ENCODE measurements at places on chromosomes 3 and 15. TPM values are rescaled to one million over a fixed set of nuclear protein-coding genes. Genes with fewer than 3 reads are reported as not detected.

DNA sequence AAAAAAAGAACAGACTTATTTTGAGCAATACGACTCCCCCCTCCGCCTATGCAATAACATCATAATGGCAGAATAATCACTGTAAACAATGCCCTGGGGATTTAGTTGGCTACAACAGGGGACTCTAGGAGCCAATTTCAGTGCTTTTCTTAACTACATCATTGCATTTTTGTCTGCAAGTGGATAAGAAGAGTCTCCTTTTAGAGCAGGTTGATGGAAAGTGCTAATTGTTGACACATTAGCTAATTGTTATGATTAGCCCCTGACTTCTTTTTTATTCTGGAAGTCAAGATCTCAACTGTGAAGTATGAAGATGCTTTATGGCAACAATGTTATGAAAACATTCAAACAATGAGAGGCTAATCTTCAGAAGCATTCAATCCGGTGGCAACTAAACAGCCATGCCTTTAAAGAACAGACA is 121.2 kb downstream of the MECOM start:
- peak; percentile 78 for DNase-seq

GRCh38 chr15:100769975-100770340 is 109.7 kb upstream of the ALDH1A3 start:
- DNase-seq, result no peak

DNA sequence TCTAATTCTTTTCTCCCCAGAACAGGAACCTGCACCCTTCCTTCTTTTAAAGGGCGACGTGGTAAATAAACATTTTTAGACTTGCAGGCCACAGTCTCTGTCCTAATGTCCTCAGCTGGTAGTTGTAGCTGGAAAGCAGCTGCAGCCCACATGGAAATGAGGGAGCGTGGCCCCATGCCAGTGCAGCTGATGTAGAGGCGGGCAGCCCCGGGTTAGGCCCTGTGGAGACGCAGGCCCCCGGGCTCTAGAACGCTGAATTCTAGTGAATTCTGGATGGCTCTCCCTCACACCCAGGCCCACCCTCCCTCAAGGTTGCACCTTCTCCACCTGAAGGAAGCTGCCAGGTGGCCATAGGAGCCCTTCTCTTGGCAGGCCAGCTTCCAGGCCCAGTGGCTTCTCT is 52.3 kb downstream of the PGPEP1L start:
- DNase-seq, result peak; percentile 63

DNA sequence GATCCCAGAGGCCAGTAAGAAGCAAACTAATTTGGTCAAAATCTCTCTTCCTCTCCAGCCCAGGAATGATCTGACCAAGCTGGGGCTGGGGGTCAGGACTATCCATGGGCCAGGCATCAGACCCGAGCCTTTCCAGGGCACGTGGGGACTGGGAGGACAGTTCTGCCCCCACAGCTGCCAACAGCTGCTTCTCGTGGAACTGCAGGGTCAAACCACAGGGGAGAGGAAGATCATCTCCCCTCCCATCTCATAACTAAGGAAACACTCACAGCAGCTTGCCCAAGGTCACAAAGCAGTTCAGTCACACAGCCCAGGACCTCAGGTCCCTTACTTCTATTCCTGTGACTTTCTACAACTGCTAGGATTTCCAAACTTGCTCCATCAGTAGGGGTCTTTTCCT is 47.1 kb downstream of the DAPK2 start:
- no peak for DNase-seq

DNA sequence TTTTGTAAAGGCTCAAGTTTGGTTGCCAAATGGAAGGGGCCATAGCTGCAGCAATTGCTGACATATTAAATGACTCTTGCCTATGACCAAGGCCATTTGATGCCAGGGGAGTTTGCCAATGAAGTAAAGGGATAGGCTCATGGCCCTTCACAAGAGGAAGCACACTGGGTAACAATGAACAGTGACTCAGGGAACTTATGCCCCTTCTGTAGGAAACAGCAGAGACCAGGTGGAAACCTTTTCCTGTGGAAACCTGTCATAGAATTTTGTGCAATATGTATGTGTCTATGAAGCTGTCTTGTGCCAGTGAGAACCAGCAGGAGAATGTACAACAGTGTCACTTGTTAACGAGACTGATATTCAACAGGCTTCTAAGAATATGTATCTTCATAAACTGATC is 25.4 kb upstream of the AVEN start:
- no peak for DNase-seq

- DNase-seq, result no peak
These were observed 7.0 kb upstream of the FSTL1 start for GRCh38 chr3:120457827-120458226.

DNA sequence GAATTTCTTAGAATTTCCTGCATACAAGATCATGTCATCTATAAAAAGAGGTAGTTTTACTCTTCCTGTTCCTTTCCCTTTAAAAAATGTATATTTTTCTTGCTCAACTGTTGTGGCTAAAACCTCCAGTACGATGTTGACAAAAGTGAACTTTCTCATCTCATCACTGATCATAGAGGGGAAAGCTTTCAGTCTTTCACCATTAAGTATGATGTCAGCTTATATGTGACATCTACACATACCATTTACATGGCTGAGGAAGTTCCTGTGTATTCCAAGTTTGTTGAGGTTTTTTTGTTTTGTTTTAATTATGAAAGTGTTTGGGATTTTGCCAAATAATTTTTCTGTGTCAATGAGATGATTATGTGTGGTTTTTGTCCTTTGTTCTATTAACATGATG is 173.6 kb downstream of the PLD1 start:
- no peak for DNase-seq

- peak; percentile 49 for DNase-seq
These were observed 134.6 kb downstream of the LRRC28 start for GRCh38 chr15:99385865-99386264.

DNA sequence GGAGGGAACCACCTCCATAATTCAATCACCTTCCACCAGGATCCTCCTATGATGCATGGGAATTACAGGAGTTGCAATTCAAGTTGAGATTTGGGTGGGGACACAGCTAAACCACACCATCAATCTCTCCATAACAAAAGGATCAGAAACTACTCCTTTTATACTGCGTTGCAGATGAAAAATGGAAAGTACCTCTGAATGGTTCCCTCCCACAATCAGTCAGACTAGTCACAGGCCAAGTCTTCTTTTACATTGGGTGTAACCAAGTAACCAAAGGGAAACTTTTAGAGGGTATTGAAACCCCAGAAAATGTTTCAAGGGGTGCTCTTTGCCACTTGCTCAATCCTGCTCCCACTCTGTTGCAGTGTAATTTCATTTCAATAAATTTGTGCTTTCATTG is 504.3 kb upstream of the CNTN3 start:
- no peak for DNase-seq

DNA sequence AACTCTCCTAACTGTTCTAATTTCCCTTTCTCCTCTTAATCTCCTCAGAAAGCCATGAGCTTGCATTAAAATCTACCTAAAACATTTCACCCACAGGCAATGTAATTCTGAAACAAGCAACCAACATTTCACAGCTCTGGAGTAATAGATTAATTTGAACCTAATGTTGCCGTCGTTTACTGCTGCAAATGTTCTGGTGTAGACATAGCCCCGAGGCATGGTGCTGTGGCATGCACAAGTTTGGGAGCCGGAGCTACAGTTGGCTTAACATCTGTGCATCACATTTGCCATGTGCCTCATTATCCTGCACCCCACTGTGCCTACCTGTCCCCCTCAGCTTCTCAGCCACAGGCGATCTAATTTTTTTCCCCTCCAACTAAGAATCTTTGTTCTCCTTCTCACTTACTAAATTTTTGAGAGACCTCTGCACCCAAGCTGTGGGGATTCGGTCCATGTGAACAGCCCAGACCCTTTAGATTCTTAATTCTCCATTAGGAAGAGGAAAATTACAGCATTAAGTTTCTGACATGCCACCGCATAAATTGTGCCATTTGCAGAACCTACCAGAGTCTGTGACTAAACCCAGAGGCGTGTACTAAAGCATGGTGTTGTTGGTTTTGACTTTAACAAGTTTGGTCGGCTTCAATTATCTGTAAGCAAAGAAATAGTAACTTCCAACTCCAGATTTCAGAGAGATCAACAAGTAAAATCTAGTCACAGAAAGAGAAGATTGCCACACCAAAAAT is 419.2 kb downstream of the MECOM start:
- no peak for DNase-seq

GRCh38 chr3:179943117-179943880 is 93.4 kb downstream of the PEX5L start:
- DNase-seq, result no peak

GRCh38 chr3:146380046-146380445 is 89.3 kb downstream of the PLSCR2 start:
- no peak for DNase-seq

DNA sequence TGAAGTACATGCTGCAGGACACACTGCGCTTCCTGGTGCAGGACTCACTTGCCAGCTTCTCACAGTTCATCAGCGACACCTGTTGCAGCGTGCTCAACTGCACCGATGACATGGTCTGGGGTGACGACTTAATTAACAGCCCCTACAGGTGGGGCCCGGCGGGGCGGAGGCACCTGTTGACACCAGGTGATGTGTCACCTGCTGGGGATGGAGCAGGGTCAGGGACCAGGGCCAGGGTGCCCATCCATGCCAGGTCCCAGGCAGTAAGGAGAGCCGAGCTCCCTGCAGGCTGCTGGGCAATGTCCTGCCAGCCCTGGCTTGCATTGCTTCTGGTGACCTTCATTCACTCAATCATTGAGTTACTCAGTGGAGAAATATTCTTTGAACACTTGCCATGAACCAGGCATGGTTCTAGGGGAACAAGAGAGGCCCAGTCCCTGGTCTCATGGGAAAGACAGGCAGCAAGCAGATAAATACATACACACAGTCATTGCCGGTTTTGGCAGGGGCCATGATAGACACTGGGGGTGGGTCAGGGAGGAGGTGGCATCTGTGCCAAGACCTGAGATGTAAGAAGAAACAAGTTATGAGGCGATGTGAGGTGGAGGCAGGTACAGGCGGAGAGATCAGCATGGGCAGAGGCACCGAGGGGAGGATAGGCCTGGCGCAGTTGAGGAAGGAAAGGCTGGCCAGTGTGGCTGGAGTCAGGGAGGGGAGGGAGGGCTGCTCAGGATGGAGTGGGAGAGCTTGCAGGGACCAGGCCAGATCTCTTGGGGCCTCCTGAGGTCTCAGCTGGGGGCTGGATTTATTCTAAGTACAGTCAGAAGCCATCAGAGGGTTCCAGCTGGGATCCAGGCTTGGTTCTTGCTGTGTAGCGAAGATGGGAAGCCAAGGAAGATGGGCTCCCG is 30.8 kb downstream of the DNAH1 start:
- no peak for DNase-seq

GRCh38 chr15:54772663-54773062 is 424.1 kb downstream of the RSL24D1 start:
- no peak for DNase-seq

DNA sequence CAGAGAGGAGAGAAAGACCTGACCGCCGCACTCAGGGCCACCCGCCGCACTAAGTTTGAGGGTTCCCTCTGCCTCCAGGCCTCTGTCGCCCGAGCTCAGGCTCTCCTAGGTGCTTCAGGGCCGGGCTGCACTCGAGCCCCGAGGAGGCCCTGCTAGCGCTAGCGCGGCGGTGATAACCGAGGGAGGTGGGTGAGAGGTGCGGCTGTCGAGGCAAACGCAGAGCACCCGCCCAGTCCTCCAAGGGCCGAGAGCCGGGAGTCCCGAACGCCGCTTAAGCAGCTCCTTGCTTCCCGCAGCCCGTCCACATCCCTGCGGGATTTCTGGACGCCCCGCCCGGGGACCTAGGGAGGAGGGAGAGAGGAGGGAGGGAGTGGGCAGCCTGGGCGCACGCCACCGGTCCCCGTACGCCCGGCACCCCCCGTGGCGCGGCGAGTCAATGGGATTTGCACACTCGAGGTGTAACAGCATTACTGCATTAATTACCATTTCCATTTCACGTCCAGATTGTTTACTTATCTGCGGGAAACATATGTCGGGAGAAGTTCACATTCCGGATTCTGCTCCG is 6.8 kb downstream of the SOX14 start:
- no peak for DNase-seq

DNA sequence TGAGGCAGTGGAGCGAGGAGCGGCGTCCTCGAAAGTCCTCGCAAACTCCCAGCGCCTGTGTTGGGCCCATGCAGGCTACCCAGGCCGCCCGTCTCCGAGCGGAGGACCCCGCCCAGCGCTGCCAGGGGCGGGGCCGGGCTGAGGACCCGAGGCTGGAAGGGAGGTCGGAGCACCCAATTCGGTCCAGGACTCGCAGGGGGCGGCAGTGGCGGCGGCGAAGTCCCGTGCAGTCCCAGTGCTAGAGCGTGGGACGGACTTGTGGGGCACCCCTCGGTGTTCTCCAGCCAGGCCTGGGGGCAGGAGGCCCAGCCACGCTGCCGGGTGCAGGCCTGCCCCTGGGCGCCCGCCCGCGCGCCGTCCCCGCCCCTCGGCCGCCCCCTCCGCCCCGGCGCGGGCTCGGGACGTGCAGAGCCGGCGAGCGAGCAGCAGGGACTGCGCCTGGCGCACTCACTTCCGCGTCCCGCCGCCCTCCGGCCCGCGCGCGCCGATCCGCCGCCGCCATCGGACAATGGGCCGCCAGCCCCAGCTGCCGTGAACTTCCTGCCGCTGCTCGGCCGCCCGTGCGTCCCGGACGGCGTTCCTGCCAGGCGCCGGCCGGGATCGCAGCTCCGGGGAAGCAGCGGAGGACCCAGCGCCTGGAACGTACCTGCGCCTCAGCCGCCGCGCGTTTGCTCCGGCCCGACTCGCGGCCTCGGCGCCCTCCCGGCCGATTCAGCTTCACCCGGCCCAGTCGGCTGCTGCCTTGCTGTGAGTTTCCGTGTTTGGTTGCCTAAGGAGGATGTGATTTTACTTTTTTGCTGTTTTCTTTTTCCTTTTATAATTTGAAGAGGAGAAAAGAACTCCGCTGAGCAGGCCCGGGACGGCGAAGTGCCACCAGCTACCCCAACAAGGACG is 596 bp upstream of the LIMD1 start:
- DNase-seq, result peak; percentile 74

DNA sequence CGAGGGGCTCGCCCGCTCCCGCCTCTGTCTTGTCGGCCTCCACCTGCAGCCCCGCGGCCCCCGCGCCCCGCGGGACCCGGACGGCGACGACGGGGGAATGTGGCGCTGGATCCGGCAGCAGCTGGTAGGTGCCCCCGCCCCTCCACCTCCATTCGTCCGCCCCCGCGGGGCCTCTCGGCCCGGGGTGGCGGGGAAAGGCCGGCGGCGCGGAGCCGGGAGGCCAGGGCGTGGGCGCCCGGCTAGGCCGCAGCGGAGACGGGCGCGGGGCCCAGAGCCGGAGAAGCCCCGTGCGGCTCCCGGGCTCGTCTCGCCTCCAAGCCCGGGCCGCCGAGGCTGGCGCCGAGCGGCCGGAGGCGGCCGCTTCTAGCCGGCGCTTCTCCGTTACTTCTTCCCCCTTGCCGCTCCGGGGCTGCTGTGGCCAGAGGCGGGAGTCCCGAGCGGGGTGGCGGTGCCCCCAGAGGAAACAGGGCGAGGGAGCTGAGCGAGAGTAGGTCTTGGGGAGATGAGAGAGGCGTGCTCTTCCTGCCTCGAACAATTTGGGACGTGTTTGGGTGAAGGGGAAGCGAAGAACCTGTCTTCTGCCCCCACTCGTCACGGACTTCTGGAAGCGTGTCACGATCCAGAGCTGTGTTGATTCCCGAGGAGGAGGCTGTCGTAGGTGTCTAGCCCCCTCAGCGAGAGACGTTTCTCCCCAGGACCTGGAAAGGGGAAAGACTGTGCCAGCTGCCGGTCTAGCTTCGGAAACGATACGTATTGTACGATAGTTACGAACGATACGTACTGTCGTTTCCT is 555 bp downstream of the ATP11B start:
- DNase-seq, result peak; percentile 57

Gene EPHB3
- polyA plus RNA-seq, result 28.1 TPM

Gene NSMCE3
- polyA plus RNA-seq, result 9.4 TPM

Gene C3orf22
- not detected for polyA plus RNA-seq

Gene ALS2CL
- polyA plus RNA-seq, result 7.0 TPM

Gene KCNAB1
- polyA plus RNA-seq, result 5.6 TPM

Gene STIMATE
- polyA plus RNA-seq, result 6.8 TPM

Gene GOLGA6B
- not detected for polyA plus RNA-seq

Gene NME9
- 1.1 TPM for polyA plus RNA-seq
